Activated CD4-positive, alpha-beta T cell treated with anti-CD3 and anti-CD28 coated beads for 1 hour (primary cell): ENCODE measurements at places on chromosomes 11 and 22.

DNA sequence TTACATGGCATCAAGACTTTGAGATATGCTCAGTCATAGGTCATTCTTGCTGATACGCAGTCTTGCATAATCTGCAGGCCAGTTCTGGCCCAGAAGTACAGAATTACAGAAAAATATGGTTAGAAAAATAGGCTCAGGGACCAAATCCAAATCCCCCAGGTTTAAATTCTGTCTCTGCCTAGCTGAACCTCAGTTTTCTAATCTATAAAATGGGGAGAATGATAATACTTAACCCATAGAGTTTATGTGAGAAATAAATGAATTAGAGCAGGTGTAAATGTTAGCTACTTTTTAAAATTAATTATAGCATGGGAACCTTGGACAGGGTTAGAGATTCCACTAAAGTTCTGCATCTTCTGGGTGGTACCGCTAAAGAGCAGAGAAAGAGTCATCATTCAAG lies 52.3 kb upstream of the FAM181B start:
- no peak for DNase-seq

GRCh38 chr11:69531071-69531716 lies 49.7 kb downstream of the LINC01488 start:
- no peak for DNase-seq

- no peak for DNase-seq
These were observed 2.1 kb upstream of the PTPRCAP start for GRCh38 chr11:67439321-67440228.

GRCh38 chr22:25883482-25884033 lies 141.6 kb downstream of the MYO18B start:
- no peak for DNase-seq

GRCh38 chr11:126391970-126392632 lies 36.6 kb downstream of the ST3GAL4 start:
- DNase-seq = no peak

- no peak for DNase-seq
These were observed 223.6 kb downstream of the SWAP70 start for GRCh38 chr11:9887472-9887871.

- no peak for DNase-seq
These were observed 15.4 kb upstream of the TBCEL start for GRCh38 chr11:121008551-121008950.

DNA sequence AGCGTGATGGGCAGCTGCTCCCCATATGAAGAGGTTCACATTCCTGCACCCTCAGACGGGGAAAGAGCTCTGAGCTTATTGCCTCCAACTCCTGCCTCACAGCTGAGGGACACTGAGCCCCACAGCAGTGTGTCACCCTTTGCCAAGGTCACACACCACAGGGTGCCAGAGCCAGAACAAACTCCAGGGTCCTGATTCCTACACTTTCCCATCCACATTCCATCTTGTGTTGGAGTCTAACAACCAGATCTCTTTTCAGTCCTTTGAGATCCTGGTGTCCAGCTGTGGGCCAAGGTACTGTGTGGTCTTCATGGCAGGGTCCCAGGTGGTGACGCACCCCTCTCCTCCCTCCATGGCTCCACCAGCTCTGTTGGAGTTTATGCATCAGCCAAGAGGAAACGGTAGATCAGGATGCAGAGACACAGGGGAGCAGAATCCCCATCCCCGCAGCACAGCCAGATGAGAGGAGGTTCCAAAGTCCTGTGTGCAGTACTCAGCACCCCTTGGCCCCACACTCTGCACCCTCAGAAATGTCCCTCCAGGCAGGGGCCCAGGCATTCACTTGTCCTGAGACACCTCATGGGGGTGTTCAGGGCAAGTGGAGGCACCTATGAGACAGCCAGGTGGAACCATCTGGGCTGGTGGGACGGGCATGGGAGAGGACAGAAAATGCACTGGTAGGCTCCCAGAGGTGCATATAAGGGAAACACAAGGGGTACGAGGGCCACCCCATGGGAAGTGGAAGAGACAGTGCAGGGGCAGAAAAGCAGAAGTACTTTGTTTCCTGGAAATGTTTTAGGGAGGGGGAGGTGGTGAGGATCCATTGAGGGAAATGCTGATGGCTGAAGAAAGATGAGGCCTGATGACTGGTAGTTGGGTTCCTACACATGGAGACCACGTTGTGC lies 32.6 kb upstream of the GNAZ start:
- DNase-seq = no peak

GRCh38 chr11:118530683-118531596 lies at the start of gene TMEM25:
Gene TMEM25, plus strand, starts transcription at chr11:118531192. Its CDS starts 610 bp downstream, at chr11:118531802.
- peak; percentile 58 for DNase-seq

DNA sequence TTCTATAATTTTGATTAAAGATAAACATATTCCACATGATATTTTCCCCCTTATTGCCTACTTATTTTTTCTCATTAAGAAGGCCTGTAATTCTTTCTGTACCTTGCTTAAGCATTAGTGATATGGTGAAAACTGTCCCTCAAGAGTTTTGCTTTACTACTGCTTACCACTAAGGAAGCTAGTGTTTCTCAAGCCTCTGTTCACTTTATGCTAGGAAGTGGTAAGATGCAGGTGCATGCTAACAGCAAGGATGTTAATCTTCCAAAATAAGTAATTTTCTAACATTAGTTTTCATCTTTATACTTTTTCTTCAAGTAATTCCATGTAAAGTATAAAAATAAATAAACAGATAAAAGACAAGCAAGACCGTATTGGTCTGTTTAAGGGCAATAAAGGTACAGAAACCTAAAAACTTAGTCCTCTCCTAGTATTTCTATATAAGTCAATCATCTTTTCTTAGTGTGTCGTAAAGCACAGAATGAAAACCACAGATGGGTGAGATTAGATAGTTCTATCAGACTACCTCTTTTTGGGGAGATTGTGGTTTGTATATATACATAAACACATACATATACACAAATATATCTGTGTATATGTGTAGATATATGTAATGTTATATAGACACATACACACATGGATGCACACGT lies 731.0 kb upstream of the CNTN5 start:
- DNase-seq = no peak

- DNase-seq = no peak
These were observed 751 bp downstream of the MS4A10 start for GRCh38 chr11:60785806-60786361.

DNA sequence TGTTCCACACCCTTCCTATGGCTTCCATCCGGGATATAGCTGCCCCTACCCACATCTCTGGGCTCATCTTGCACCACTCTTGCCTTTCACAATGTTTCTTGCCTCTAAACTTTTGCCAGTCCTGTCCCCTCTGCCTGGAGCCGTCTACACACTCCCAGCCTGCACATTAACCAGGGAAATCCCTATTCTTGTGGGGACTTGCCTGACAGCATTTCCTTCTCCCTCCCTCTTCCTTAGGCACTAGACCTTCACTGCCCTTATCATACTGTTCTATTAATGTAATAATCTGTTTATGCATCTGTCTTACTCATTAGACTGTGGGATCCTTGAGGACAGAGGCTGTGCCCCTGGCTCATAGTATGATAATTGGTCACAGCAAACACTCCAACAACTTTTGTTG lies 5.8 kb upstream of the TTC12 start:
- no peak for DNase-seq

DNA sequence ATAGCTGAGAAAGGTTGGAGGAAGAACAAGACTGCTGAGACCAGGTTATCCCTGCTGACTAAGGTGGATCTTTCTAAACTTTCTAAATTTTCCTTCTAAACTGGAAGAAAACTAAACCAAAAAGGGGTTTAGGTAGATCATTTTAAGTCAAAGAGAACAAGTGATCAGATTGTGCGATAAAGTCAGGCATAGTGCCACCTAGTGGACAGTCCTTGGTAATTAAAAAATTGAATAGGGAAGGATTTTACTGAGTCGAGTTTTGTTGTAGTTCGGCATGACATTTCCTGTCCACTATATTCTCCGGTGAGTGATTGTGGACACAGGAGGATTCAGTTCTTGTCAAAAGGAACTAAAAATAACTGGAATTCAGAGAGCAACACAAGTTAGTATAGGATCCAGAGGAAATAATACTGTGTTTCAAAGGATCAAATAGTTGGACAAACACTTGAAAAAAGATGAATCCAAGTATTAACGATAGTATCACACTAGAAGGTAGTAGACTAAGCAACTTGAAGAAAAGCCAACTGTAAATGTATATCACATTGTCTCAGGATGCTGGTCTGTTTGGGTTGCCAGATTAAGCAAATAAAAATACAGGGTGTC lies 1236.4 kb downstream of the FAM181B start:
- DNase-seq = no peak

- DNase-seq = no peak
These were observed 71.9 kb upstream of the CDON start for GRCh38 chr11:126134461-126135155.

GRCh38 chr11:100849901-100850235 lies 162.8 kb downstream of the ARHGAP42 start:
- no peak for DNase-seq

- no peak for DNase-seq
These were observed 111.8 kb downstream of the CCDC81 start for GRCh38 chr11:86486261-86487030.

- DNase-seq = no peak
These were observed 30.7 kb downstream of the ME3 start for GRCh38 chr11:86641537-86642261.

DNA sequence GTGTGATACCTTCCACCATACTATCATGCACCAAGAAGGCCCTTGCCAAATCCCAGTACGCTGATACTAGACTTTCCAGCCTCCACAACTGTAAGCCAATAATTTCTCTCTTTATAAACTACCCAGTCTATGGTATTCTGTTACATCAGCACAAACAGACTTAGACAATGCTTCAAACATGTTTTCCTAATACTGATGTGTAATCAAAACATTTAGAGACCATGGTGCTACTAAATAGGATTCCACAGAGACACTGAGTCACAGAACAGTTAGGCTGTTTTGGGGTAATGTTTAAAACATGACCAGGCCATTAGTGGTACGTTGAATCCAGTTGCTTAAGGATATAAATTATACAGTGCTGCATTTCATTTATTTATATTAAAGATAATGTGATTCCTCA lies 103.7 kb downstream of the PICALM start:
- DNase-seq = no peak

GRCh38 chr11:117438371-117439000 lies 110.8 kb downstream of the CEP164 start:
- no peak for DNase-seq

DNA sequence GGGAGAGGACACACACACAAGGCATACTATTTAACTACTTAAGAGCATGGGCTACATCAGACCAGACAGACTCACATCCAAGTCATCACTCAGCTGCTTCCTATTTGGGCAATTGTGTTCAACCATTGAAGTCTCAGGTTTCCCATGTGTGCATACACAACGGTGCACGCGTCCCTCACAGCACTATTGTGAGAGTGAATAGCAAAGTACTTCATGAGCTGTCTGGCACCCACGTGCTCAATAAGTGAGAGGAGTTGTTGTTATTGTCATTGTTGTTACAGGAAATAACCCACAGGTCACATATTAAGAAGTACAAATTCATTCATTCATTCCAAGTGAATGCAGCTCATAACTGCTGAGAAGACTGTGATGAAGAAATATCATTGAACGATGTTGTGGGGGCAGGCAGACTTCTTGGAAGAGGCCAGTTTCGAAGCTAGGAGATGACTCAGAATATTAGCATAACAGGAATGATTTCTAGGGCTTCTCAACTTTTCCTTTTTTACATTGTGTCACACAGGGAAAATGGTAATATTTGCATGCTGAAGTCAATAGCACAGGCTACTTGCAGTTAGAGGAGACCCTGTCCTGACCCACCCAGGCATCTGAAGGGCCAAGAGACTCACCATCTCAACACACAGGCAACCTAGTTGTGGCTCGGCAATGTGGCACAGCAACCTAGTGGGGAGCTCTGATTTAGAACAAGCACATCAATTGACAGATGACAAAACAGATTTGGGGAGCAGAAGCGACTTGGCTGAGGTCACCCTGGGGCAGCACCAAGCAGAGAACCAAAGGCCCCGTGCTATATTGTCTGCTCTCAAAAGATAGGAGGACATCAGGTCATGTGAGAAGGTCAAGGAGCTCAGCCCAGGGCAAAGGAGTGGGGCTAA lies 606.0 kb downstream of the BUD13 start:
- no peak for DNase-seq

GRCh38 chr11:25423436-25424199 lies 908.3 kb upstream of the ANO3 start:
- DNase-seq = no peak

DNA sequence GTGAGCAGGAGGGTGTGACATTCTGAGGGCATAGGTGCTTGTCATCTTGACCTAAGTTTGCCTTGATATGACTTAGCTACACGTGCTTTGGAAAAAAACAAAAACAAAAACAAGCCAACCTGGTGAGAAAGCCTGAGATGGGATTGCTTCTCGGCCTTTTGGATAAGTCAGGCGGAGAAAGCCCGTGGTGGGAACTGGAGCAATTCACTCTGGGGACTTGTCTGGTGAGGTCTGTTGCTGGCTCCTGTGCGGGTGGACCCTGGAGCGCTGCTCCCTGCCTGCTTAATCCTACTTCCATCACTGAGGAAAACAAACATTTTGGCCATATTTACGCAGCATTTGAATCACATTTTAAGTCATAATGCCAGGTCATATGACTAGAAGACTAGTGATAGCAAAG lies 100.3 kb downstream of the SNX19 start:
- DNase-seq = no peak

GRCh38 chr11:62602141-62603071 lies 741 bp upstream of the MTA2 start:
- DNase-seq = no peak

GRCh38 chr22:22578702-22579424 lies 19.8 kb upstream of the PRAME start:
- no peak for DNase-seq

DNA sequence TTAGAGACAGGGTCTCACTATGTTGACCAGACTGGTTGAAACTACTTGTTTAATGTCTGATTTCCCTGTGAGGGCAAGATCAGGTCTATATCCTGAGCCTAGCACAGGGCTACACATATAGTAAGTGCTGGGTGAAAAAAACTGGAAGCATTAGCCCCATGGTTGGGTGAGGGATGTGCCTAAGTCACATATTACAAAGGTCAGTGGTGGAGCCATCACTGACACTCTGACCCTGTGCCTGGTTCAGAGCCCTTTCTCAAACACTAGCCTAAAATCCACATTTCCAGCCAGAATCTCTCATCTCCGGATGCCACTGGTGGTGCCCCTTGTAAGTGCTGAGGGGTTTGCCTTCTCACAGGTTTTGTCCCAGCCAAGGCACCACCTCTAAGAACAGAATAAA lies 9.0 kb downstream of the TBC1D10A start:
- no peak for DNase-seq

- DNase-seq = peak; percentile 82
These were observed at the start of gene UPK2 for GRCh38 chr11:118956094-118956846. Gene UPK2, plus strand, starts transcription at chr11:118956298. Its CDS starts 53 bp downstream, at chr11:118956351.

- no peak for DNase-seq
These were observed 9.0 kb downstream of the PRRG4 start for GRCh38 chr11:32838505-32839274.

- no peak for DNase-seq
These were observed 17.7 kb upstream of the TMPRSS5 start for GRCh38 chr11:113723787-113724186.

DNA sequence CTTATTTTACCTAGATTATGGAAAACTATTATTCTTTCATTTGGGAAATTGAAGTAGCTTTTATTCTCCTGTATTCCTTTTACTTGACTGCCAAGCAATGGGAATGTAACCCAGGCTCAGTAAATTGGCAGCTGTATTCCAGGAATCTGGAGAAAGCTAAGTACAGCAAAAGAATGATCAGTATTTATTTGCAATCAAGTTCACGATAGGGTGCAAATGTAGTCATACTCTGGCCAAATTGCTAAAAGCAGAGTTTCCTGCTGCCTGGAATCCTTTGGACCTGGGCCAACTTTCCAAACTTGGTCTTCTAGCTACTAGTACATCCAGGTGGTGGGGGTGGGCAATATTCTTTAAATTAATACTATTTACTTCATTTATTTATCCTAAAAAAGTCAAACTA lies 286.0 kb upstream of the CTSC start:
- DNase-seq = no peak

- DNase-seq = no peak
These were observed 2.0 kb downstream of the KDM2A start for GRCh38 chr11:67120881-67121710.
